ENCODE measurements at places on chromosomes 11 and 22.
A peak's percentile ranks its signal among the peaks of the same experiment; 100 is the strongest.

DNA sequence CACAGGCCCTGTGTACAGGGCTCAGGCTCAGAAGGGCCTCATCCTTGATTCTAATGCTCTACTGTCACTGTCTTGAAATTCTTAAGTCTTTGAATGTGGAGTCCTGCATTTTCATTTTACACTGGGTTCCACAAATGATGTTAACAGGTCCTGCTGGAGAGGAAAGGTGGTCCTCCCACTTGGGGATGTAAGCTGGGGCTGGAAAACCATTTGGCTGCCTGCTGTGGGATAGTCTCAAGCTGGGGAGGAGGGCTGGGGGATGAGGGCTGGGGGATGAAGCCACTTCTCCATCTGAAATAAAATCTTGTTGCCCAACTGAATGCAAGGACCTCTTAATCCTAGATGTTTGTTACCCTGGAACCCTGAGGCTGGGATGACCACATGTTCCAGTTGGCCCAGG lies 423.0 kb downstream of the TENM4 start:
- DNase-seq, result no peak

GRCh38 chr22:47802421-47802820 lies 1040.0 kb downstream of the TBC1D22A start:
- no peak for DNase-seq

DNA sequence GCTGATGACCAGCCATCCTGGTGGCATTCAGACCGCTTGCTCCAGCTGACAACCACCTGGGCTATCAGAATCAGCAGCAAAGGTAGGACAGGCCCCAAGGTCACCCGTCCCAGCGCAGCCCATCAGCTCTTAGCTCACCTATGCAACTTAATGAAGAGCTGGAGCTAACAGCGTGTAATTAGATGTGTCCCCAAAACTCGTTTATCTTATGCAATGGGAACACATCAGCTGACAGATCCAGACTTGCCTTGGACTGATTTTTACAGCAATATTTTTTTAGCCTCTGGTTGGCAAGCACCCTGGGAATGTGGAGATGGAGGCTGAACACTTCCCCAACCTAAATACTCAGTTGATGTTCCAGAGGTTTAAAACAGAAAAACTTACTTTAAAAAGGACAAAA lies 76.0 kb downstream of the PACSIN2 start:
- no peak for DNase-seq

DNA sequence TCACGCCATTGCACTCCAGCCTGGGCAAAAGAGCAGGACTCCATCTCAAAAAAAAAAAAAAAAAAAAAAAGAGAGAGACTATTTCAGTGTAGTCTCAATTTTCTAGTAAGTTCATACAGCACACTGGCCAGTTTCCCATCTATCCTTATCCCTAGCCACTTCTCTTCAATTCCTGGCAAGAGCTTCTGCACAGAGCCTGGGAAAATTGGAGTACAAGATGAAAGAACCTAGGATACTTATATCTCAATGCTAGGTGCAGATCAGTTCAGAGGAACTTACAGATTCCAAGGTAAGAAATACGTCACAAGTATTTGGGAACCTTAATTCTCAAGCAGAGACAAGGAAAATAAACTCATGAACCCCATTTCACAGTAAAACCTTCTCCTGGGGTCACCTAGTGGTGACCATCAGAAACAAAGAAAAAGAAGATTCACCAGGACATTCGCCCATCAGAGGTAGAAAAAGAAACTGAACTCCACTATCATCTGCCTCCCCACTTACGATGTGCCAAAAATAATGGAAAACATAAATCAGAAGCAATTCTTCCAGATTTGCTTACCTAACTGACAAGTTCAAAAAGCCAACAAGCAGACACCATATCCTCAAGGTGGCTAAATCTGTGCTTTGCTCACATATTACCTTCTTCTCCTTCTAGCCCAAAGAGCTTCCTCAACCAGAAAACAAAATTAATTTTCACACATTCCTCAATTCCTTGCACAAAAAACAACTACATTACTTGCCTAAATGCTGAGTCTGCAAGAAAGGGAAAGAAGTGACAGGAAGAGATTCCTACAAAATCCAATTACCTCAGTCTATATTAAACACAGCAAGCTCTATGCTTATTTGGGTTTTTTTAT lies 4.9 kb downstream of the DENND5A start:
- DNase-seq, result no peak

DNA sequence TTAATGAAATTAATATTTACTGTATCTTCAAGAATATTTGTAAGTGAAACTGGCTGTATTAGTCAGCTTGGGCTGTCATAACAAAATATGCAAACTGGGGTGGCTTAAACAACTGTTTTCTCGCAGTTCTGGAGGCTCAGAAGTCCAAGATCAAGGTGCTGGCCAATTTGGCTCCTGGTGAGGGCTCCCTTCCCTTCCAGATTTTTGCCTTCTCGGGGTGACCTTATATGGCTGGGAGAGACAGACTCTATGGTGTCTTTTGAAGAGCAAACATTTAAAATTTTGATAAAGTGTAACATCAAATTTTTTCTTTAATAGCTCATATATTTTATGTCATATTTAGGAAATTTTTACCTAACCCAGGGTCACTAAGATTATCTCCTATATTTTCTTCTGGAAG lies 30.2 kb downstream of the CSTPP1 start:
- no peak for DNase-seq

GRCh38 chr22:29258407-29259252 lies 9.2 kb downstream of the RHBDD3 start:
- no peak for DNase-seq

DNA sequence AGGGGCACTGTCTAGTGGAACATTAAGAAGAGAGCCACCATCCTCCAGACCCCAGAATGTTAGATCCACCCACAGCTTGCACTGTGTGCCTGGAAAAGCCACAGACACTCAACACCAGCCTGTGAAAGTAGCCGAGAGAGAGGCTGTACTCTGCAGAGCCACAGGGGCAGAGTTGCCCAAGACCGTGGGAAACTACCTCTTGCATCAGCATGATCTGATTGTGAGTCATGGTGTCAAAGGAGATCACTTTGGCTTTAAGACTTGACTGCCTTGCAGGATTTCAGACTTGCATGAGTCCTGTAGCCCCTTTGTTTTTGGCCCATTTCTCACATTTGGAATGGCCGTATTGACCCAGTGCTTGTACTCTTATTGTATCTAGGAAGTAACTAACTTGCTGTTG lies 115.9 kb upstream of the CCDC179 start:
- DNase-seq, result no peak

GRCh38 chr11:69480547-69481392 lies 693 bp upstream of the LINC01488 start:
- no peak for DNase-seq

GRCh38 chr11:125494974-125495725 lies 915 bp downstream of the FEZ1 start:
- DNase-seq, result no peak

DNA sequence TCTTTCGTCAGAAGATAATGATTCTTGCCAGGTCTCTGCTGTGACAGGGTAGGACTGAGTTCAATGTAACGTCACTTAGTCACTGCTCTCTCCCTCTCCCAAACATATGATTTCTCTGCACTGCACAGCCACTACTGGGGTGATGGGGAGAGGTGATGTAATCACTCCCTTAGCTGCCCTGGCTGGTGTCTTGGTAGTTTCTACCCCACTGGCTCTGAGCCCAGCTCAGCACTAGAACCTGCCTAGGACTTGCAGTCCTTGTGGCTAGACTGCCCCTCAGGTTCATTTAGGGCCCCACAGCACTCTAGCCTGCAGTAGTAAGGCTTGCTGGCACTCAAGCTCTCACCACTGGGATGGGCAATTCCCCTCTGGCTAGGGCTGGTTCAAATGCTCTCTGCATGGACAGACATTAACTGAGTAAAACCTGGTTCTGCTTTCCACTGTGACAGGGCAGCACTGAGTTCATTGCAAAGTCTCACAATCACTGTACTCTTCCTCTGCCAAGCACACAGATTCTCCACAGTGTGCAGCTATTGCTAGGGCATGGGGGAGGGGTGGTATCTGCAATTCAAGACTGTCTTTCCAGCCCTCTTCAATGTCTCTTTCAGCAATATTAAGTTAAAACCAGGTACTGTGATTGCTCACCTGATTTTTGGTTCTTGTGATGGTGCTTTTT lies 571.4 kb upstream of the FAT3 start:
- peak; percentile 23 for DNase-seq

GRCh38 chr22:36366291-36366708 lies 21.5 kb downstream of the MYH9 start:
- DNase-seq, result no peak

GRCh38 chr11:29163231-29163630 lies 853.6 kb downstream of the KCNA4 start:
- DNase-seq, result no peak

GRCh38 chr11:75147875-75148263 lies 3.0 kb upstream of the SLCO2B1 start:
- DNase-seq, result no peak

DNA sequence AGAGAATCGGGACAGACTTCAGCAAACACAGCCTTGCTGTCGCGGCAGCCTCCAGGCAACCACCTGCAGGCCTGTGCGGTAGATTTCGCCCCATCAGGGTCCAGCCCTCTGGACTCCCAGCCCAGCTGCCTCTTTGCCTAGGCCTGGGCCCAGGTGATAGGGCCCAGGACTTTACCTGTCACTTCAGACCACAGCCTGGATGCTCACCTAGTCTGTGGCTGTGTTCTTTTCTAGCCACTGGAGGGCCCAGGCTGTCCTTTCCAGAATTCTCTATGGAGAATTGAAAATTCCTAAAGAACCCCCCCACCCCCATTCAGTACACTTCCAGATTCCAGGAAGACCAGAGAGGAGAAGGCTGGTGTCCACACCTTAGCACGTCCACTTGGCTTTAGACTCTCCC lies 30.6 kb upstream of the RAB1B start:
- no peak for DNase-seq

- DNase-seq, result no peak
These were observed 1.3 kb upstream of the FOLR1 start for GRCh38 chr11:72190631-72191071.

DNA sequence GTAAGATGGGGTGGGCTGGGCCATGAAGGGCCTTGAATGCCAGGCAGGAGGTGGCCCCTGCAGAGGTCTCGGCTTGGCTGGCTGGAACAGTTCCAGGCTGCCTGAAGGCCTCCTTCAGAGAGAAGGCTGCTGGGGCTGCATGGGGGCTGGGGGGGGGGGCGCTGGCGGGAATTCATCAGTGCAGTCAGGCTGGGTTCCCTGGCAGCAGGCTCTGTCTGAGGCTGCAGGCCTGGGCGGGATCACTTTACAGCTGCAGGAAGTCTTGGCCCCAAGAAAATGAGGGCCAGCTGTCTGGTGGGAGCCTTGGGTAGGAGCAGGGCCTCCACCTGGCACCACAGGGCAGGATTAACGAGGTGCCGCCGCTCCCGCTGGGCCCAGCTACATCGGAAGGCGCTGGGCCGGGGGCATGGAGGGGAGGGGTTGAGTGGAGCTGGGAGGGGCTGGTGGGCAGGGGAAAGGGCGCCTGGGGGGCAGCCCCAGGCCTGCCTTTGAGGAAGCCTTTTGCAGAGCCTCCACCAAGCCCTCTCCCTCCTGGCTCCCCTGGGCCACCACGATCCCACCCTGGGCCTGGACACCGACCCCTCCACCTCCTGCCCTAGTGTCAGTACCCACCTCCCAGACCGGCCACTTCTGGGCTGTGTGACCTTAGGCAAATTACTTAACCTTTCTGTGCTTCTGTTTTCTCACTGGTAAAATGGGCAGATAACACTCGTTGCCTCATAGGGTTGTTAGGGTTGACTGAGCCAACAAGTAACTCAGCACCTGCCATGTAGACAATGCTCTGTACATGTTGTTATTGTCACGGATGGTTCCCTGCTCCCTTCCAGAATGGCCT lies 31.0 kb upstream of the HMOX1 start:
- no peak for DNase-seq

DNA sequence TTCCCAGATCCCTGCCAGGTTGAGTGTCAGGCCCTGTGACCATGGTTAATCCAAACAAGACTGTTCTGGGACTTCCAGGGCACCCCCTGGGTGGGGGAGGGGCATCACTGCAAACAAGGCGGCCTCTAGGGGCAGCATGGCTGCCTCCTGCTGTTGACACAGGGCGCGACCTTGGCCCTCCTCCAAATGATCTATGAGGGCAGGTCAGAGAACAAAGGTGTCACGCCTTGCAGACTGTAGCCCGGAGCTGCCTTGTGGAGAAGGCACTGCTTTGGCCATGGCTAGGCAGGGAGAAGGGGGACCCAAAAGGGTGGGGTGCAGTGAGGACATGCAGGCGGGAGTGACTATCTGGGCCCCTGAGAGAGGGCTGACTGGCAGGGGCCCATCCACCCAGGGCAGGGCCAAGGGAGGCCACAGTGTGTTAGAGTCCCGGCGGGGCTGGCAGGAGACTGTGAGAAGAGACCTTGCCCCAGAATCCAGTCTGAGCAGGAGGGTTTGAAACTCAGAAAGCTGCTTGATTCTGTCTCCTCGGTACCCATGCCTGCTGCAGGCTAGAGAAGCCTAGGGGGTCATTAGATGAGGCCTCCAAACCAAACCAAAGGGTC lies 35.6 kb downstream of the KCNC1 start:
- DNase-seq, result no peak

- DNase-seq, result no peak
These were observed 791.2 kb downstream of the BRD1 start for GRCh38 chr22:49036513-49036912.

DNA sequence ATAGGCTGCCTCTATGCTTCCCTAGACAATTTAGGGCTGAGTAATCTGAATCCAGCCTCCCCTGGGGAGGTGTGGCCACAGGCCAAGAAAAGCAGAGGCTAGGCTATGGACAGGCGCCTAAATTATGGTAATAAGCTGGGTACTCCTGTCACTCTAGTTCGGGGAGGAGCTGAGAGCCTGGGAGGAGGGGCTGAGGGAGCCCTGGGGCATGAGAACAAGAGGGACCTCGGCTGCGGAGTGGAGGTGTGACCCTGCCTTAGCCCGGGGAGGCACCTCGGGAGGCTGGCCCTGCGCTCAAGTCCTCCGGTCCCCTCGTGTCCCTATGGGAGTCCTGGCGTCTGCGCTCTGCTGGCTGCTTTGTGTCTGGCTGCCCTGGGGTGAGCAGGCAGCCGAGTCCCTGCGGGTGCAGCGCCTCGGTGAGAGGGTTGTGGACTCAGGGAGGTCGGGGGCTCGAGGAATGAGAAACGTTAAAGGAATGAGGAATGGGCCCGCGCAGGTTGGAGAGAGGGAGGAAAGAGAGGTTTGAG lies at the start of gene OTOG:
TSS of gene OTOG (plus strand) at position 209 of the 527 bp plus-strand sequence. CDS start at position 323, 114 bp downstream.
- peak; percentile 41 for DNase-seq

DNA sequence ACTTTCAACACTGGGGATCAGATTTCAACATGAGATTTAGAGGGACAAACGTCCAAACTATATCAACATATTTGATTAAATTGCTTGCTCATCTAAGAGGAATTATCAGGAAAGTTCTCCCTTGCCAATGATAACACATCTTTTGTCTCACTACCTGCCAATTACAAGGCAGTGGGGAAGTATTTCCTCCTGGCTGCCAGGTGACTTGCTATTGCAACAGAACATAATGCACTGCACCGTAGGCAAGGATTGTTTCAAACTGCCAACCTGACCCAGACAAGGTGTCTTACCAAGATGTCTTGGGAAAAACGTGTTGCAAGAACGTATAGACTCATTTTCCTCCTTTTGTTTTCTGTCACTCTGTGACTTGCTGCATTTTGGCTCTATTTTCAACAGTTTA lies 711.6 kb downstream of the METTL15 start:
- no peak for DNase-seq

- DNase-seq, result no peak
These were observed 9.8 kb downstream of the CD82 start for GRCh38 chr11:44575288-44575672.
